ENCODE measurements at places on chromosomes 1 and 21. TPM values are rescaled to one million over a fixed set of nuclear protein-coding genes. Genes with fewer than 3 reads are reported as not detected.

DNA sequence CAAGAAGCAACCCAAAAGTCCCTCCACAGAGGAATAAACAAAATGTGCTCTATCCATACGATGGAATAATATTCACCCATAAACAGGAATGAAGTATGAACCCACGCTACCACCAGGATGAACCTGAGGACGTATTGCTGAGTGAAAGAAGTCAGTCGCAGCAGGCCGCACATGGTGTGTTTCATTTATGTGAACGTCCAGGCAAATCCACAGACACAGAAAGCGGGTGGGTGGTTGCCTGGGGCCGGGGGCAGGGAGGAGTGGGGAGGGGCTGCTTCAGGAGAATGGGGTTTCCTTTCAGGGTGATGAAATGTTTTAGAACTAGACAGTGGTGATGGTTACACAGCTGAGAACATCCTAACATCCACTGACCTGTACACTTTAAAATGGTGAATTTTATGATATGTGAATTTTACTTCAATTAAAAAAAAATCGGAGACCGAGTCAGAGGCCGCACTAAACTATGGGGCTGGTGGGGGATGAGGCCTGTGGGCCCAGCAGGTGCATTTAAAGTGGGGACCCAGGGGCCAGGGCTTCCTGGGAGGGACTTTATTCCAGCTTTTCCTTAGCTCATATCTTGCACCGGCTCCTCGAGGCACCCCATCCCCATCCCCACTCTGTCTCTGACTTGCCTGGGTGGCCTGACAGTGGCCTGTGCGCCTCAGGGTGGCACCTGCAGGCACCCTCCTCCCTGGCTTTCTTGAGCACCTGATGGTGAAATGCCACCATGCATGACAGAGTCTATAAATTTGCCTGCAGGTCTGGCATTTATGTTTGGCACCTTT lies 392.6 kb upstream of the VAMP3 start:
- H3K27ac ChIP-seq: no peak overlapping the region
- H3K27me3 ChIP-seq: no peaks in the 10 kb centered on the region
- no peaks in the 10 kb centered on the region for H3K4me1 ChIP-seq
- DNase-seq: peak; percentile 53
- H3K4me3 ChIP-seq: no peak overlapping the region

DNA sequence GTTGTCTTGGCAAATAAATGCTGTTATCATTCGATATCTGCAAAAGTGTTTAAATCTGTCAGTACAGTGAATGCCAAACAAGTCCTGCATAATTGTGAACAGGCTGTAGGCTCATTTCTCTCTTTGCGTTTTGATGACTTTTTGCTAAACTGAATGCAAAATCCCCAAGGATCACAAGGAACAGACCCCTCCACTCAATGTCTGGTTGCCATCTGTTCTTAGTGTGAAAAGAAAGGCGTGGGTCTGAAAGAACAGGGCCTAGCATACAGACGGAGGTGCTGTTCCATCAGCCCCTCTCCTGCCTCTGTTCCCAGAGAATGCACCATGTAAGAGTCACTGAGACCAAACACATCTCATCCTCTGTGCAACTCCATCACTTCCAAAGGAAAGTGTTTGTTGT lies 40.4 kb downstream of the EIF2B3 start:
- H3K27me3 ChIP-seq: no peaks in the 10 kb centered on the region
- peaks cover 29% of the 10 kb centered on the region for H3K4me1 ChIP-seq
- H3K4me3 ChIP-seq: no peak overlapping the region

DNA sequence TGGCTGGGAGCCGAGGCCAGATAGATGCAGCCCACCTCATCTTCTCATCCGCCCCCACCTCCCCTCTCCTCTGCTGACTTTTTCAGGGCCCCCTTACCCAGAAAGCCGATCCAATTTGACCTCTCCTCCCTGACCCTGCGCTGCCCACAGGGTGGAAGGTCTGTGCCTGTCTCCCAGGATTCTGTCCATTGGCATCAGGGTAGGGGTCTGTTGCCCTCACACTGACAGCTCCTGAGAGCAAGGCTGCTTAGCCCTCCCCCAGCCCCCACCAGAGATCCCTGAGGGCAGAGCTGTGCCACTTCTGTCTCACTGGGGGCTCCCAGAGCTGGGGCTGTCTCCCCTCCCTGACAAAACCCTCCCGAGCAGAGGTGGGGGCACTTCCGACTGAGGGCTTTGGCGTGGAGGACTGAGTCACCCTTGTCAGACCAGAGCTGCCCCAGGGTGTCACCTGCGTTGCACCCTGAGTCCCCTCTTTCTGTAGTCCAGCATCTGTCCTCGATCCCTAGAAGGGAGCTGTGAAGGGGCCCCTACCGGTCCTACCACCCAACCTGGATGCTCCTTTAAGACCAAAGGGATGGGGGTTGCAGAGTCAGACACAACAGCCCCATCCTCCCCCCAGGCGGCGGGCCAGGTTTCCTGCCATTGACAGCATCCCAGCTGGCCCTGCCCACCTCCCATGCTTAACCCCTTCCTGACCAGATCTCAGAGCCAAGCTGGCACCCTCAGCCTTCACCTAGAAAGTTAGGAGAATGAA lies 2.4 kb upstream of the FAM110D start:
- no peaks in the 10 kb centered on the region for H3K36me3 ChIP-seq
- no peak for DNase-seq
- H3K27ac ChIP-seq: peak overlapping the region; percentile 69
- no peaks in the 10 kb centered on the region for H3K27me3 ChIP-seq
- peak overlapping the region; percentile 35 for H3K4me3 ChIP-seq

The PADI1 gene
- total RNA-seq: not detected

GRCh38 chr1:232212253-232212652 lies 417.7 kb downstream of the SIPA1L2 start:
- H3K4me3 ChIP-seq: no peak overlapping the region
- no peak overlapping the region for H3K27ac ChIP-seq
- H3K36me3 ChIP-seq: no peaks in the 10 kb centered on the region
- no peaks in the 10 kb centered on the region for H3K4me1 ChIP-seq
- H3K27me3 ChIP-seq: no peaks in the 10 kb centered on the region
- no peak for DNase-seq

The KRTAP12-2 gene
- not detected for total RNA-seq

The PRAMEF10 gene
- not detected for total RNA-seq

- H3K27ac ChIP-seq: no peak overlapping the region
- H3K36me3 ChIP-seq: no peaks in the 10 kb centered on the region
- H3K4me1 ChIP-seq: no peaks in the 10 kb centered on the region
- no peak for DNase-seq
- H3K27me3 ChIP-seq: no peaks in the 10 kb centered on the region
Measured at GRCh38 chr1:6027591-6027990, 18.1 kb upstream of the KCNAB2 start.

- no peak overlapping the region for H3K27ac ChIP-seq
- no peaks in the 10 kb centered on the region for H3K27me3 ChIP-seq
- H3K4me3 ChIP-seq: no peak overlapping the region
Measured at GRCh38 chr1:212853658-212854057, 4.4 kb upstream of the FLVCR1 start.

GRCh38 chr1:209455661-209456358 lies 127.7 kb upstream of the CAMK1G start:
- H3K4me1 ChIP-seq: no peaks in the 10 kb centered on the region
- no peak for DNase-seq
- H3K36me3 ChIP-seq: no peaks in the 10 kb centered on the region
- H3K27ac ChIP-seq: no peak overlapping the region
- H3K4me3 ChIP-seq: no peak overlapping the region

- H3K4me3 ChIP-seq: no peak overlapping the region
- DNase-seq: no peak
- H3K27me3 ChIP-seq: no peaks in the 10 kb centered on the region
- no peaks in the 10 kb centered on the region for H3K36me3 ChIP-seq
- H3K27ac ChIP-seq: no peak overlapping the region
Measured at GRCh38 chr21:44359396-44359795, 6.0 kb downstream of the TRPM2 start.

The FLG gene
- total RNA-seq: not detected

DNA sequence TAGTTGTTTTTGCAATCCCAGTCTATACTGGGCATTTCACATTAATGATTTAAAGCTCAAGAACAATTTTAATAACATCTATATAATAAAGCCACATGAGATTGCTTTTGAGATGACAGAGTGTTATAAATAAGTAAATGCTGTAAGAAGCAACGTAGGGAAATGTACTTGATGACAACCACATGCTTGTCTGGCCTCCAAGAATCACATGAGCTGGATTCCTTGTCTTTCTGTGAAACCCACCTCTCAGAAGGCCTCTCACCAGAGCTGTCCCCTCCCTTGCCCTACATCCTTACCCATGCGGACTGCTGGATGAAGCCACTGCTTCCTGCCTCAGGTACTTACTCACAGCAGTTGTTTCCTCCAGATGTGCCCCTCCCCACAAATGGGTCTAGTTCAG lies 145.1 kb upstream of the CTTNBP2NL start:
- DNase-seq: no peak
- H3K4me1 ChIP-seq: peaks cover 10% of the 10 kb centered on the region
- no peak overlapping the region for H3K27ac ChIP-seq
- H3K4me3 ChIP-seq: no peak overlapping the region
- no peaks in the 10 kb centered on the region for H3K27me3 ChIP-seq
- no peaks in the 10 kb centered on the region for H3K36me3 ChIP-seq

DNA sequence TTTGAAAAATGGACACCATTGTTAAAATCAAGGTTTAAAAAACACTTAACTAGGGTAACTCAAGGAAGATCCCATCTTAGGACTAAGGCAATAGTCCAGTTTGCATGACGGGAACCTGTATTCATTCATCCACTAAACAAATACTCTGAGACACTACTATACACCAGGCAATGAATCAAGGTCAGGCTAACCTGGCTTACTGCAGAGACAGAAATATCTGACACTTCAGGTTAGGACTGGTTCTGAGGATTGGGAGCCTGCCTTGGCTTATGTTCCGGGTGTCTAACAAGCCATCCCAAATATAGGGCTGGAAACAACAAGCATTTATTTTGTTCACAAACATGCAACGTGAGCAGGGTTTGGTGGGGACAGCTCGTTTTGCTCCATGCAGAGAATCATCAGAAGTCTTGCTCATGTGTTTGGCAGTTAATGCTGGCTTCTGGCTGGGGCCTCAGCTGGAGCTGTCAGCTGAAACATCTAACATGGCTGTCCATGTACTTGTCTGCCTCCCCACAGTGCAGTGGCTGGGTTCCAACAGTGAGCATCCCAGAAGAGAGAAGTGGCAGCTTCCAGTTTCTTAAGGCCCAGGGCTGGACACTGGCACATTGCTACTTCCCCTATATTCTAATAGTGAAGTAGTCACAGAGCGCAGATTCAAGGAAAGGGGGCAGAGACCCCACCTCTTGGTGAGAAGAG lies 37.0 kb upstream of the CAMK1G start:
- no peaks in the 10 kb centered on the region for H3K27me3 ChIP-seq
- no peaks in the 10 kb centered on the region for H3K36me3 ChIP-seq
- no peaks in the 10 kb centered on the region for H3K4me1 ChIP-seq
- no peak for DNase-seq
- H3K4me3 ChIP-seq: no peak overlapping the region

DNA sequence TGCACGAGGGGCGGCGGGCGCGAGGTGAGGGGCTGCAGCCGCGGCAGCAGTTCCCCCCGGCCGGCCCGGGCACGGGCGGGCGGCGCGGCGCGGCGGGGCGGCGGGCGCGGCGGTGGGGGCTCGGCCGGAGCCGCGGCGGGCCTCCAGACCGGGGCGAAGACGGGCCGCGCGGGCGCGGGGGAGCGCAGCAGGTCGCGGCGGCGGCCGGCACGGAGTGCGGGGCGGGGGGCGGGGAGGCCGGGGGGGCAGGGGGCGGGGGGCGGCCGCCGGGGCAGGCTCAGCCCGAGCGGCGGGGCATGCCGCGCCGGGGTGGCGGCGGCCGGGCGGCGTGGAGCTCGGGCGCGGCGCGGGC lies 311 bp downstream of the IRF2BP2 start:
- H3K36me3 ChIP-seq: peaks cover 32% of the 10 kb centered on the region
- H3K4me1 ChIP-seq: peaks cover 37% of the 10 kb centered on the region
- H3K4me3 ChIP-seq: peak overlapping the region; percentile 75
- DNase-seq: no peak
- H3K27me3 ChIP-seq: no peaks in the 10 kb centered on the region

All from right atrium auricular region (tissue), 2 donors.